ENCODE measurements at places on chromosomes 7 and 10.

GRCh38 chr7:150955519-150956394 lies 22.4 kb downstream of the KCNH2 start:
- DNase-seq, result no peak

GRCh38 chr7:93897680-93898079 lies 7.1 kb upstream of the TFPI2 start:
- no peak for DNase-seq

DNA sequence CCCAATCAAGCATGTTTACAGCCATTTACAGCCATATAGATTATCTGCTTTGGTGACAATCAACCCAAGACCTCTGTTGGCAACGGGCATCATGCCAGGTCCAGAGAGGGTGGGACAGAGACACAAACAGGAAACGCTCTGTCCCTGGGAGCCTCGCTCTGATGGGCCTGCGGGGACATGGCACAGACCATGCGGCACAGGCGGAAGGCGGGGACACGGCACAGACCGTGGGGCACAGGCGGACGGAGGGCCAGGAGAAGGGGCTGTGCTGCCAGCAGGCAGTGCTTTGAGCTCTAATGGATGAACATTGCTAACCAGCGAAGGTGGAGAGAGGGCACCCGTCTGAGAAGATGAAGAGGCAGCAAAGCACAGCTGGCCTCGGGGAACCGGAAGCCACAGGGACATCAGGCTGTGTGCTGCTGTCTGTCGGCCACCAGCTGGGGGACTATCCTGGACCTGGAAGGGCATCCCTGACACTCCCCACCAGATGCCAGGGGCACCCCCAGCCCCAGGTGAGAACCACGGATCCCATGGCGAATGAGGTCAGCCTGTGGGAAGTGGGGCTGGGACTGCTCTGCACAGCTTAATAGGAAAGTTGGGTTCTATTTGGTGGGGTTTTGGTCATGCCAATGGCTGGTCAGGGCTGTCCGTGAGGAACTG lies 61.0 kb downstream of the DIP2C start:
- no peak for DNase-seq

- DNase-seq, result no peak
These were observed 11.2 kb upstream of the FRMPD2 start for GRCh38 chr10:48285710-48286109.

GRCh38 chr10:75065076-75065475 lies 46.4 kb upstream of the SAMD8 start:
- DNase-seq, result no peak

GRCh38 chr10:79246606-79247275 lies 100.5 kb upstream of the PPIF start:
- no peak for DNase-seq

GRCh38 chr10:130191380-130191779 lies 55.2 kb downstream of the GLRX3 start:
- no peak for DNase-seq

DNA sequence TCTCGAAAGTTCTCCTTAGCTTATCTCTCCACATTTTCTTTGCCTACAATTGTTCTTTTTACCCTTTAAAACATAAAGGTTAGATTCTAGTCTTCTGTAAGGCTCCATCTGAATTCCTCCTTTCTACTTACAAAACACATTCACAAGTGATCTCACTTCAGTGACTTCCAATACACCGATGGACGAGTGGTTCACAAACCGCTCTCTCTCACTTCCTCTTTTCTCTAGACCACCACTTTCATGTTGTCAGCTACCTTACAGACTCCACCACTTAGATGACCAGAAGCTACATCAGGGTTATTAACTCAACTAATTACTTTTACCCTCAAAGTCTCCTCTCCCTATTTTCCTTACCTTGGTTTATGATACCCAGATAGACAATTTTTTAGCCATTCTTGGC lies 11.8 kb downstream of the MET start:
- DNase-seq, result no peak

DNA sequence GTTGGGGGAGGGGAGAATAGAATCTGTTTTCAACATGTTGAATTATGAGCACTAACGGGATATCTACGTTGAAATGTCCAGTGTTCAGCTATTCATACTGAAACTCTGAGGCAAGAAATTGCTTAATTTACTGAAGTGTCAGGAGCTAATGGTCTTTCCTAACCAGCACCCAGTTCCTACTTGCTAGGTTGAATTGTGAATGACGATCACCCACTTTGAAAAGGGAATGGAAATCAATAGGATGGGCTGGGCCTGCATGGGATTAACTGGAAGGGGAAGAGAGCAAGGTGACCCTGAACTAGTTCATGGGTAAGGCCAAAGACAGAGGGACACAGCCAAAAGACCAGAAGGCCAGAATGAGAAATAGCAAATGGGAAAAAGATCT lies 51.3 kb downstream of the HIPK2 start:
- DNase-seq, result no peak

GRCh38 chr10:119297207-119297968 lies 90.0 kb downstream of the GRK5 start:
- DNase-seq, result no peak

DNA sequence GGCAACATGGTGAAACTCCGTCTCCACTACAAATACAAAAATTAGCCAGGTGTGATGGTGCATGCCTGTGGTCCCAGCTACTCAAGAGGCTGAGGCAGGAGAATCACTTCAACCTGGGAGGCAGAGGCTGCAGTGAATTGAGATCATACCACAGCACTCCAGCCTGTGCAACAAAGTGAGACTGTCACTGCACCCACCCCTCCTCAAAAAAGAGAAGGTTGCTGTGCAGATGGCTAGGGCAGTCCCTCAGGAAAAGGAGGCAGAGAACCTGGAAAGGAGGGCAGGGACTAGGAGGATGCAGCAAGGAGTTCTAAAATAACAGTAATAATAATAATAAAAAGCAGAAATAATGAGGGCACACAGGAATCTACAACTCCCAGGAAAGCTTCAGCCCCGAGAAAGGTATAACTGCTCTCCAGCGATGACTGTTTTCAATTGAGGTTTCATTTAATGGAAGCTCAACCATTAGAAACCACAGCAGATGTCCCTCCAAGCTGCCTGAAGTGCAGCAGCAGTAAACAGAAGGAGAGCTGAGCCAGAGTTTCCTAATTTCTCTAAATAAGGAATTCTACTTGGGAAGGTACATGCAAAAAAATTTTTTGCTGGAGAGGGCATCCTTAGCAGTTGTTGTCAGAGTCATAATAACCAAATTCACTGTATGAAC lies 326.5 kb downstream of the GATA3 start:
- no peak for DNase-seq

- DNase-seq, result no peak
These were observed 50.0 kb upstream of the KMT2E start for GRCh38 chr7:104963991-104964385.

DNA sequence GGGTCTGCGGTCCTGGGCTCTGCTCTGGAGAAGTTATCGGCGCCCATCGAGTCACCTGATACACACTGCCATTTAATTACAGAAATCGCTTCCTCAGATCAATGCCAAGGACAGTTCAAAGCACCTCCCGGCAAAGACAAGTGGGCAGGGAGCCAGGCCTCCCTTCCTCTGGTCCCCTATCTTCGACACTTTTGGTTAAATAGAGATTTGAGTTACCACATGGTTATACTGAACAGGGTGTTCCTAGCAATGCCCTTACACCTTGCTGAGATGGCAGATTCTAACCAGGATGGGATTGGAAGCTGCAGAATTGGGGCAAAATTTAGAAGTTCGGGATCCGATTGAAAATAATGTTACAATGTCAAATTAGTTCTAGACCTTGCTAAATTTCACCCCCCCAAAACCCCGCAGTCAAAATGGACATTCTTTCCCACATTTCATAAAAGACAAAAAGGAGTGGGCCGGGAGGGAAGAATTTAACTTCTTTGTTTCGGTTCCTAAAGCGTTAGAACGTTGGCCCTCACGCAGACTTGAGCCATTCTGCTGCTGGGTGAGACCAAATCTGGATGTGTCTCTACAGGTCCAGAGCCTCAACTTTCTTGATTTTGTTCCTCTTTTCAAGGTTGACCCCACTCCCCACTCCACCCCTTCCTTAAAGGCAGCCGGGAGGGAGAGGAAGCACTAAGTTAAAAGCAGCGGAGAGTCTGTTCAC lies 2.2 kb upstream of the DLX5 start:
- DNase-seq, result no peak

DNA sequence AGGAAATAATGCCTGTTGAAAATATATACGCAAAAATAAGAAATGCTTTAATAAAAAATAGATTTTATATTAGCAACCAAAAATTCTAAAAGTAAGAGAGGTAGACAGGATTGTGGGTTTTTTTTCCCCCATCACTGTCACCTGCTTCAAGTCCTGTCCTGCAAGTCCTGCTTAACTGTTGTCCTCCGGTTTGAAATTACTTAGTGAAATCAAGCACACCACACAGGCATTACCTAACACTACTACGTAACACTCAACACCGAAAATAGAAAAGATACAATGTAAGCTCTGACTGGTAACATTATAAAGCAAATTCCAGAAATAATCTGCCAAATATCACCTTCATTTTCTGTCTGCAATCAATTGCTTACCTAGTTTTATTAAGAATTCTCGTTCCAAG lies 90.9 kb downstream of the UPF2 start:
- no peak for DNase-seq

GRCh38 chr10:83682414-83682813 lies 456.9 kb upstream of the GHITM start:
- DNase-seq, result no peak

GRCh38 chr7:121330053-121330833 lies 1.4 kb downstream of the WNT16 start:
- no peak for DNase-seq

DNA sequence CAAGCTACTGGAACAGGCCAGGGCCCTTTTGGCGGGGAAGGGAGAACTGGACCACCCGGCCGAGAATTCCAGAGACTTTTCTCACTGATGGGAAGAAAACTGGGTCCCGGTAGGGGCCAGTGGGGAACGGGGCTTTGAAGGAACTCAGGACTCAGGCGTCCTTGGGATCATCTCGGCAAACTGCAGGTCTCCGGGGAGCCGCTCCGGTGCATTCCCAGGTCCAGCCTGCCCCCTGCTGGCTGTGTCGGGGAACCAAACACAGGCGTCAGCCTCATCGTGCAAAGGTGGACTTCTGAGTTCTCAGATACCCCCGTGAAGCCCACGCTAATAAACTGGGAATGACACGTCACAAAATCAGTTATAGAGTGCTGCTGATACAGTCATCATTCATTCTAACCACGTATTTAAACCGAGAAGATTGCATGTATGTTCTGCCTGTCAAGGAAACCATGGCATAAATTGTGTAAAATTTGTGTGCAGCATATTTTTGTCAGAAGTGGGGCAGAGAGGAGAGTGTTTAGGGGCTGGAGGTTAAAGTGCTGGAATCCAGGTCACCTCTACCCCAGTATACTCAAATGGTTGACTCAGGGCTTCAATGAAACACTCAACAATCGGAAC lies 76.1 kb upstream of the CPXM2 start:
- DNase-seq, result peak; percentile 23

GRCh38 chr7:142476077-142476476 lies 218.2 kb upstream of the PRSS58 start:
- no peak for DNase-seq
